ENCODE measurements at places on chromosomes 5 and 9.

- DNase-seq = no peak
Measured at GRCh38 chr5:168219515-168220410, 71.7 kb upstream of the WWC1 start.

DNA sequence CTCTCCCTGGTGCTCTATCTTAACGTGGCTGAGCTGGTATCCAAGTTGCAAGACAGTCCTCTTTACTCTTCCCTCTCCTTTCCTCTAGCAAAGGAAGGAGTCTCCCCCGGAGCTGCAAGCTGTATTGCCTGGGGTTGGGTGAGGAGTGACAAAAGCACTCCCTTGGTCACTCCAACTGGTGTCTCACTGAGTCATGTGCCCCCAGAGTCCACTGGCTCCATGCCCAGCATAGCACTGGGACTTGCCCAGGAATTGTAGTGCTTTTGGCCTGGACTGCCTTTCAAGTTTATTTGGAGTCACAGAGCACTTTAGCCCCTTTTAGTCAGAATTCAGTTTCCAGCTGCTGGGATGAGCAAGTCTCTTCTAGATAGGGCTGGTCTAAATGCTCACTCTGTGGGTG, 82.6 kb upstream of the FST start:
- DNase-seq = no peak

- DNase-seq = no peak
Measured at GRCh38 chr5:58453306-58453705, 6.6 kb downstream of the PLK2 start.

DNA sequence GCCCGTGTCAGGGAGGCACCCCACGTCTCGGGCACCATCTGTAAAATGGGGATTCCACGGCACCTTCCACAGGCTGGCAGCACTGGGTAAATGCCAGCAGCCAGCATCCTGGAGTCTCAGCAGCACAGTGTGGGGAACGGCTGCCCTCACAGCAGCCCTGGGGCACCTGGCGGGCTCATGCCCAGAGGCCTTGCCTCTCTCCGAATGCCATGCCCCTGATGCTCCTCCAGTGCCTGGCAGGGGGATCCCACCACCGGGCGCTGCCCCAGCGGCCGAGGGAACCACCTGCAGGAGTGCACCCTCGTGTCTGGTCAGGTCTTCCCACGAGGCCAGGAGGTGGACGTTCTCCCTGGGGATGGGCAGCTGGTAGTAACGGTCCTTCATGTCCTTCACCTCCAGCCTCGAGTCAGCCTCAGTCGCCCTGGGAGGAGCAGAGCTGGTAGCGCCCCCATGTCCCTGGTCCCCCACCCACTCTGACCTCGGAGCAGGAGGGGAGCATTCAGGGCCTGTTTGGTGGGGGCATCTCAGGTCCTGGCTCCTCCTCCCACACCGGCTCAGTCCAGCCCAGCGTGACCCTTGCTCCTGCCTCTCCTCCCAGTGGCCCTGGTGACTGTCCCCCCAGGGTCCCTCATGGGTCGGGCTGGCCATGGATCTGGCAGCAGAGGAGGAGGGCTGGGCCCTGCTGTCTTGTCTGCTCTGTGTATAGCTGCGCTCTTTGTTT, 49.9 kb upstream of the NRARP start:
- no peak for DNase-seq

- no peak for DNase-seq
Measured at GRCh38 chr9:124941679-124942561, 1.0 kb upstream of the GOLGA1 start.

DNA sequence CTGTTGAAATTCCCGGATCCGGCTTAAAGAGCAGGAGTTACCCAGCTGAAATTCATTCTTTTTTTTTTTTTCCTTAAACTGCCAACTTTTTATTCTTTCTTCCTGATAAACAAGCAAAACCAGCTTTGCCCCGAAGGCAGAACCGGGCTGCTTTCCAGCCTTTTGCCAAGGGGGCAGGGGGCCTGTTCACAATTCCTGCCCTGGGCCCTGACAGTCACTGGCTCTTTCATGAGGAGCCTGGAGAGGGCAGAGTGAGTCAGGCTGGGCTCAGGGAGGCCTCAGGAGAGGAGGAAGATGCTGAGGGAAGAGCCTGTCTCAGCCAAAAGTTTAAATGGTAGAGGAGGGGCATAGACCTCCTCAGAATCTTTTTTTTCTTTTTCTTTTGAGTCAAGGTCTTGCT, 4.8 kb downstream of the GLIPR2 start:
- DNase-seq = no peak

All from NCI-H510A (cell line).